Activated naive CD4-positive, alpha-beta T cell treated with Interleukin-2 at 50 U/mL for 16 hours (primary cell): ENCODE measurements at places on chromosomes 2 and 18.

DNA sequence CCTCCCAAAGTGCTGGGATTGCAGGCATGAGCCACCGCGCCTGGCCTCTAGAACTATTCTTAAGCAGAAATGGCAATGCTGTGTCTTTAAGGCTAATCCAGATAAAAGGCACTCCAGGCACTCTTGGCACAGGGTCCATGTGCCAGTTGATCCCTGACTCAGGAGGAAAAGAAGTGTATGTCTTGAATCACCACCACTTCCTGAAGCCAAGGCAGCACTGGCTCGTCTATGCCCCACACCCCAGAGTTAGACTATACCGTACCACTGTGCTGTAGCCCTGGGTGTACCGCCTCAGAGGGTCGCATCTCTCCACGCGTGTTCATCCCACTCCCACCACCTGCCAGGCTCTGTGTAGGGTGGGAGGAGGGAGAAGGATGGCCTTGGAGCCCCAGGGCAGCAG, 9.0 kb downstream of the TNFRSF11A start:
- no peak for DNase-seq

GRCh38 chr2:29220506-29221270, 105.5 kb downstream of the CLIP4 start:
- DNase-seq: no peak

DNA sequence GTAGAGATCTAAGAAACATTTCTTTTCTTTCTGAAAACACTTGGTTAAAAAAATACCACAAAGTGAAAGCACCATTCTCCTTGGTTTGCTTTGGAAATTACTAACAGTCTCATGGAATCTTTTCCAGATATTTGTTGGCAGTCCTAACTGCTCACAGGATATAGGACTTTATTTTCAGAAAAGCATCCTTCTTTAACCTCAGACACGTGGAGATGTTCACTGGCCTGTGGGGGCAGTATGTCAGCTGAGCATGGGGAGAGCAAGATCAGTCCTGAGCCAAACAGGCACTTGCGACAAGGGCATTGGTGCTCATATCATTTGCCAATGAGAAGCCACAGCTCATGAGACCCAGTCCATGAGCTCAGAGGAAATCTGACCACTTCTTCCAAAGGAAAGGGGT, 371.9 kb downstream of the NBAS start:
- DNase-seq: no peak

DNA sequence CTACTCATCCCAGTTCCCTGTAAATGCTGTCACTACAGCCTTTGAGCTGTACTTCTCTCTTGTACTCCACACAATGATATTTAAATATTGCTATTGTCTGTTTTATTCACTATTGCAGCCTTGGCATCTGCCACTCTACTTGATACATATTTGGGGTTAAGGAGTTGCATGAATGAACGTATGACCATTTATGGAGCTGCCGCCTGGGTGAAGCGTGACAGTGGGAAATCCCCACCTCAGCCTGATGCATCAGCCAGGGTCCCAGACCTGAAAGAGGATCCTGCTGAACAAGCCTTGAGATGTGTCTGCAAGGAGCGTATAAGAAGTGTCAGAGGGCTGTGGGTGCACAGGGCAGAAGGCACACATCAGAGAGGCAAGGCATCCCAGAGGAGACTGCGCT, 39.1 kb downstream of the MRPL35 start:
- DNase-seq: peak; percentile 43

DNA sequence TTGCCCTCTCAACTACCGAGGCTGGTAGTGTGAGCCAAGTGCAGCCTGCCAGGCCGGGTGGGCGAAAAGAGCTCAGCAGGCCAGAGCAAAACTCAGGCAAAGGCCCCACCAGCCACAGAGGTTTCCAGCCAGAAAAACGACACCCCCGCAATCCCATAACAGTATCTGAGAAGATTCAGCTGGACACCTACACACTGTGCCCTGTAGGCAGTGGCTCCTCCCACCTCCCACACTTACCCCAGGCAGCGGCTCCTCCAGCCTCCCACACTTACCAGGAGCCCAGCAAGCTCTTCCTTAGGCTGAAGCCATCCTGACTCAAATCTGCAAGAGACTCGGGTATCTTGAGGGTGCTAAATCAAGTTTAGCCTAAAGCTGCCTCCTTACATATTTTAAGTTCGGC, 15.6 kb upstream of the TMEM18 start:
- no peak for DNase-seq

- no peak for DNase-seq
Measured at GRCh38 chr2:108403494-108403893, 25.7 kb downstream of the SULT1C4 start.

DNA sequence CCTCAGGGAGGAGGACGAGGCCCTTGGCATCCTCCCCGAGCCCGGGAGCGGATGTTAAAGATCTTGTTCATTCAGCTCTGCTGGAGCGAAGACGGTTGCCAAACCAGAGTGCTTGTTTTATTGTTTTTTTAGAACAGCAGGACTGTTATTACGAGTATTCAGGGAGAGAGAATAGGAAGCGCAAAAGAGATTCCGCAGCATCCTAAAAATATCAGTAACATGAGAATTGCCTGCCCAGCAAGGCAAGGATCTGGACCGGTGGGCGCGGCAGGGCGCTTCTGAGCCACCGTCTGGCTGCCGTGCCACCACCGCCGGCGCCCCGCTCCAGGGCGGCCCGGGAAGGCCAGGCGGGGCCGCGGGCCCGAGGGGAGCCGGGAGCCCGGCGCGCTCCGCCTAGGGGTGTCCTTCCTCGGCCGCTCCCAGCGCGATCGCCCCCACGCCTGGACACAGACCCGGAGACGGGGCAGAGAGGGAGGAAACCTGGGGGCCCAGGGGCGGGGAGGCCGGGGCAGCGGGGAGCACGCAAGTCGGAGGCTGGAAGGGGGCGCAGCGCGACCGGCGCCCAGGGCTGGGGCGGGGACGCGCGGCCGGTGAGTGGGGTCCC, 843 bp downstream of the CYS1 start:
- peak; percentile 4 for DNase-seq

- no peak for DNase-seq
Measured at GRCh38 chr2:227214622-227215041, 50.2 kb downstream of the COL4A3 start.

DNA sequence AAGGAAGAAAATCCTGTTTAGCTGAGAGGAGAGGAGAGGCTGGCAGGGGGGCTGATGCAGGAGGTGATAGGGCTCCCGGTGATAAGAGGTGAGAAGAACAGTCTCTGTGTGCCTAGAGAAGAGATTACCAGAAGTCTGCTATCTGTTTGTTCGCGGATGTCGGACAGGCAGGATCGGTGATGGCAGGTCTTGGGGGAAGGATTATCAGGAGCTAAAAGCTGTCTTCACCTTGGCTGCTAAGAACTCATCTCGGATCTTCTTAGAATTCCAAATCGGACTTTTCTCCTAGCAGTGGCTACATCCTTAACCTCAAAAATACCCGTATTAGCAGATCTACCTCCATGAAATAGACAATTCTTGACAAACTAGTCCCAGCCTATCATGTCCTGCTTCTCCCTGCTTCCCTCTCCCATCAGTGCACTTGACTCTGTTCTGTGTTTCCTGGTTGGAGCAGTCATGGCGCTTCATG, 282.1 kb upstream of the TRIB2 start:
- DNase-seq: no peak

GRCh38 chr18:75221397-75221796, 10.8 kb downstream of the TSHZ1 start:
- no peak for DNase-seq

DNA sequence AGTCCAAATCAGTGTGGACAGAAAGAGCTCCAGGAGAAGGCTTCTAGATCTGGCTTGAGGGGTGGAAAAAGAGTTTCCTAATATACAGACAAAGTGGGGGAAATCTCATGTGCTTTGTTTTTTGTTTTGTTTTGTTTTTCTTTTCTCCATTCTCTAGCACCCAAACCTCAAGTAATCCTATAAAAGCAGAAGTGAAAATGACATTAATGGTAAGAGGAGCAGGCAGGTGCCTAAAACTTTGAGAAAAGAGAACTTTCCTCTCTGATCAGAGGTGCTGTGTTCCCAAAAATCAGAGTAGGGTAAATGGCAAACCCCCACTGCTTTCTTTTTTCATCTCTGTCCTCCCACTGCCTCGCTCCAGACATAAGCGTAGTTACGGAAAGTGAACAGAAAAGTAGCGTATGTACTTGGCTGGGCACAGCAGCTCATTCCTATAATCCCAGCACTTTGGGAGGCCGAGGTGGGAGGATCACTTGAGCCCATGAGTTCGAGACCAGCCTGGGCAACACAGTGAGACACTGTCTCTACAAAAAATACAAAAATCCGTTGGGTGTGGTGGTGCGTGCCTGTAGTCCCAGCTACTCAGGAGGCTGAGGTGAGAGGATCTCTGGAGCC, 77.8 kb downstream of the FAM161A start:
- DNase-seq: no peak

DNA sequence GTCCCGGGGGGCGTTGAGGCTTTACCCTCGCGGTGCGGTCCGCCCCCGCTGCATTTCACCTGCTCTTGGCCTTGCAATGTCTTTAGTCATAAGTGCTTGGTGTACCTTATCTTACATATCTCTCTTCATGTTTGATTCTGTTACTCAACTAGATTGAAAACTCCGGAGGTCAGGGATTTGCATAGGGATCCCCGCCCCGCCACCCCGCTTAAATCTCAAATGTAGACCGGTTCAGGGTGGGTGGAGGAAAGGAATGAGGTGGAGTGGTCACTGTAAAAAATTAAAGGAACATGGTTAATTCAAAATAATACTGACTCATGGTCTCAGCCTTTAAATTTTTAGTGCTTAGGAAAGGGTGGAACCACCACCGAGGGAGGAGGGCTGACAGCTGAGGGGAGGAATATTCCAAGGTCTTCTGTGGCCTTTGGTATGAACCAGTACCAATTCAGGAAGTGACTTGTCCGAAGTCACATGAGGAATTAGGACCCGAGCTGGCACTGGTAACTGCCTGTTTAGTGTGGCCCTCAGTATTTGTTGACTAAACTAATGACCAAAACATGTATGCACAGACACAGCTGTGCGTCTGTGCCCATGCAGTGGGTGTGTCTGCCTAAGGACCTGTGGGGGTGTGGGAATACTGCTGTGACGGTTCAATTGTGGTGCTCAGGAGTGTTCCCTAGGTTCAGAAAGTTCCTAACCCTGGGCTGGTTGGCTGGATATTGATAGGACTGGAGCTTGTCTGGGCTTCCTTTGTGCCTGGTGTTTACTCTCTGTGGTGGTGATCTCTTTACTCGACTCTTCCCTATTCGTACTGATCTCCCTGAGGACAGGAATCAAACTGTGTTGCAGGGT, 1.0 kb downstream of the PLEKHB2 start:
- peak; percentile 55 for DNase-seq

DNA sequence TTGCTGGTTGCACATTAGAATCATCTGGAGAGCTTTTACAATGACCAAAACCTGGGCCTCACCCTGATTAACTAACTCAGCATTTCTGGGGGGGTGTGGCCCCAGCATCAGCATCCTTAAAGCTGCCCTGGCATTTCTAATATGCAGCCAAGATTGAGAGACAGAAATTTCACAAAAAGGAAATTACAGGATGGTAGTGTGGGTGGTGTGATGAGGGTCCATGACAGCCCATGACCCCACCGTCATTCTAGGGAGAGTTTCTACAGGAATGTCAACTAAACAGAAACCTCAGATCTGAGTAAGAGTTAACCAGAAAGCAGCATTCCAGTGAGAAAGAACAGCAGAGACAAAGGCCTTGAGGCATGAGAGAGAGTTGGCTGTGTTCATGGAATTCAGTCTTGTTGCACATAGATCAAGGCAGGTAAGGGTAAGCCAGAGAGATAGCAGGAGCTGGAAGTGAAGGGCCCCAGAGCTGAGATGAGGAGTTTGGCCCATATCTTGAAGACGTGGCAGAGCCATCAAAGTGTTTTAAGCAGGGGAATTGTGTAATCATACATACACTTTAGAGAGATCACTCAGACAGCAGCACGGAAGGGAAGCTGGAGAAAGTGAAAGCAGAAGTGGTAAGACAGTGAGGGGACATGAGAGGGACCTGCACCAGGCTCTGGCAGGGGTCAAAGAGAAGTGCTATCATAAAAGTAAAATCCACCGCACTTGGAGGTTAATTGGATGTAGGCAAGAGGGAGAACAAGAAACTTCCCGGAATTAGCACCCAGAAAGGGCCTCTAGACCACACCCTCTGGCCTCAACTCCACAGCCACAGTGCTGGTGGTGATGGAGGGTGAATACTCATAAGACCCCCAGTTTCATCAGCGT, 7.8 kb upstream of the TRABD2A start:
- DNase-seq: no peak

- DNase-seq: no peak
Measured at GRCh38 chr2:225173909-225174308, 131.6 kb upstream of the DOCK10 start.

DNA sequence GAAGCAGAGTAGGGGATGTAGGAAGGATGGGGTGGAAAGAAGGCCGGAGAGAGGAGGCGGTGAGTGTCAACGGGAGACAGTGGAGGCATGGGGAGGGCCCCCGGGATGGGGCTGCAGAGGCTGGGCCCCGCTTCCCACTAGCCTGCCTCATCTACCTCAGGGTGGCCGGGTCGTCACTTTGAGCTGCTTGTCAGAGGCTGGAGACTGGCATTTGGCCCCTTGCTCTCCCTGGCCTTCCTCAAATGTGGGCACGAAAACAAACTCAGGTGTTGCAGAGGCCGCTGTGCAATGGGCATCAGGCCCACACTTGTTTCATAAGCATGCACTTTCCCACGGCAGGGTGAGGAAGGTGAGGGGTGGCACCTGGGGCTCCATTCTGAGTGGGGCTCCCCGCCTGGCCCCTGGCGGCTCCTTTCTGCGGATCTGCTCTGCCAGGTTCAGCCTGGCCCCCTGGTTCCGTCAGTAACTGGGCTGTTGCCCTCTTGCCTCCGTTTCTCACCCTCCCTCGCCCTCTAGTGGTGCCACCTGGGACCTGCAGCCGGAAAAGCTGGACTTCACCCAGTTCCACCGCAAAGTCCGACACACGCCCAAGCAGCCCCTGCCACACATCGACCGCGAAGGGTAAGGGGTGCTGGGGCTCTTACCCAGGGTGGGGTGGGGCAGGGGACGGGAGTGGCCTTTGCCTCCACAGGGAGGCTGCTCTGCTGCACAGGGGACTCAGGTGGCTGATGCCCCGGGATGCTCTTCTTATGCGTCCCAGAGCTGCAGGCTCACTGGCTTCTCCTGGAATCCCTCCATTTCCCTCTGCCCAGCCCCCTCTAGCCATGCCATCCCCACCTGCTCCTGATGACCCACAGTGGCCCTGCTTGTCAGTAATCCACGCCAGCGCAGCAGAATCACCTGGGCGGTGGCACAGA, 125.4 kb downstream of the CTIF start:
- DNase-seq: peak; percentile 57

GRCh38 chr2:109091526-109091925, 37.5 kb upstream of the SH3RF3 start:
- DNase-seq: no peak

- DNase-seq: no peak
Measured at GRCh38 chr2:70574618-70575017, 21.0 kb upstream of the TGFA start.

GRCh38 chr2:65730186-65730585, 297.8 kb upstream of the SPRED2 start:
- no peak for DNase-seq
